ENCODE measurements at places on chromosomes 16 and 17.

DNA sequence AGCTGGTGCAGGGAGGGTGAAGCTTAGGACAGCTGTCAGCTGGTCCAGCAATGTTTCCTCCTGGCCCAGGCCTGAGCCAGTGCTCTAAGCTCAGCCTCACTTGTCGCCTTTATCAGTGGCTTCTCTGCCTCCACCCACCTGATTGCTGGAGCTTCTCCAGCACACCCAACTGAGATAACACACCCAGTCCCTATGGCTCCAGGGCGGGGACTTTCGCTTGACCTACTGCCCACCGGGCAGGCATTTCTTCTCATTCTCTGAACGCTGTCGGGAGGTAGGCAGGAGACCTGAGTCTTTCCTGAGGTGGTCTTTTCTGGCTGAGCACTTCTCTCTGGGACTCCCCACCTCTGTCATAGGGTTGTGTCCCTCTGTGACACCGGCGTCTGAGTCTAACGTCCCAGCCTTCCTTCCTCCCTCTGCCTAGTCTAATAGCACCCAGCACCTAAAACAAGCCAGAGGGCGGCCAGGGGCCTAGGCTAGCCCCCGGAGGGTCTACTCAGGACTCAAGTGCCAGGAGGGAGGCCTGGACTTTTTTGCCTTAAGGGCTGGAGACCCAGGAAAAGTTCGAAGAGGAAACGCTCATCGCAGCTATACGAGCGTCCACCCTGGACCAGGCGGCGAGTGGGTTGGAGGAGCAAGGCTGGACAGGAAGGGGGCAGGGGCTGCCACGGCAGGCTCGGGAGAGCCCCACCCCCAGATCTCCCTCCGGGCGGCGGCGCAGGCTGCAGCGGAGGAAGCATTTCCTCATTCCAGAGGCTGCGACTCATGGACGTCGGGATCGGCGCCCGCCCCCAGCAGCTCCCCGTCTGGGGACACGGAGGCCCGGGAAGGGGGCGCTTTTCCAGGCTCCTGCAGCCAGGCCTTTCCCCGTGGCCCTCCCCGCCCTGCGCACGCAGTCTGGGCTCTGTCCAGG, 756 bp downstream of the TAX1BP3 start:
- no peak for DNase-seq

DNA sequence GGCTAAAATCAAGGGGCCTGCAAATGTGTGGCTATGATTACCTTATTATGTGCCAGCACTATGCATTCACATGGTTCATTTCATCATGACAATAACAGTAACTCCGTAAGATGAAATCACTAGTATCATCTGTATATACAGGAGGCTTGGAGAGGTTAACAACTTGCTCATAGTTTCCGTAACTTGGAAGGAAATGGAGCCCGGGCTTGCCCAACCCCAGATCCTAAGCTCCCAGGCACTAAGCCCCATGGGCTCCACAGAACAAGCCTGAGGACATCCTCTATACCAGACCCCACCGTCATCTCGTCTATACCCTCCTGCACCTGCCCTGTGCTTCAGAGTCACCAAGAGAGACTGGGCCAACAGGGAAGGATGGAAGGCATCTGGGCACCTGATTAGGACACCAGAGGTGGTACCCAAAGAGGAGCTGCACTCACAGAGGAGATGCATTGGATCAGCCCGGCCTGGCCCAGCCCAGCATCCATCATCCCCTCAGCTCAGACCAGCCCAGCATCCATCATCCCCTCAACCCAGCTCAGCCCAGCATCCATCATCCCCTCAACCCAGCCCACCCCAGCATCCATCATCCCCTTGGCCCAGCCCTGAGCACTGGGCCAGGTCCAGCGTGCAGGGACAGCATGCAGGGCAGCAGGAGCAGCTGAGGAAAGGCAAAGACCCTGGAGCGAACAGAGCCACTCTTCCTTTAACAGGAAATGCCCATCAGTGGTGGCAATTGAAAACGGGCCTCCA, 28.5 kb downstream of the NSMCE1 start:
- DNase-seq = no peak

DNA sequence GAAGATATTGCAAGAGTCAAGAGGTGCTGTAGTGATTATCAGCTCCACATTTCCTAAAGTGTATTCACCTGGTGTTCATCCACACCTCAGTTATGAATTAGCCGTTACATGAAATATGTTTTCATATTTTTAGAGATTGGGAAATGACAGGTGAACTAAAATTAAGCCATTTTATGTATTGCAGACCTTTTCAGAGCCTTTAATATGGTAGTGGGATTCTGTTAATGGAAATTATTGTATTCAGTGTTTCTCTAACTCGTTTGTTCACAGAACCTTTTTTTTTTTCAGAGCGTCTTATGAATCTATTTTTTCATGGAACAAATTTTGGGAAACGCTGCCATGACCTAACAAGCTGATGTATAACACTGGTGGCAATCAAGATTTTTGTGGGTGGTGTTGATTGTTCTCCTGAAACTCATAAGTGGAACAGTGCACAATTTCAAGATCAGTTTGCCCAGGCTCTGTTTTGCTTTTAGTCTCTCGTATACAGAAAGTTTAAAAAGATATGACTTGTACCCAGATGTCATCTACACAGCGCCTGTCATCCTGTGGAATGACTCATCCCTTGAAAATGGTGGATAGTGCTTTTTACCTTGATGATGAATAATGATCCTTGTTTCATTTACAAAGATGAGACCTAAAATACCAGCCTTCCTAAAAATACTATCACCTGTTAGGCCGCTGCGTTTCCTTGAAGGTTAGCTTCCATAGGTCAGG, 88.8 kb downstream of the ARHGAP44 start:
- no peak for DNase-seq

DNA sequence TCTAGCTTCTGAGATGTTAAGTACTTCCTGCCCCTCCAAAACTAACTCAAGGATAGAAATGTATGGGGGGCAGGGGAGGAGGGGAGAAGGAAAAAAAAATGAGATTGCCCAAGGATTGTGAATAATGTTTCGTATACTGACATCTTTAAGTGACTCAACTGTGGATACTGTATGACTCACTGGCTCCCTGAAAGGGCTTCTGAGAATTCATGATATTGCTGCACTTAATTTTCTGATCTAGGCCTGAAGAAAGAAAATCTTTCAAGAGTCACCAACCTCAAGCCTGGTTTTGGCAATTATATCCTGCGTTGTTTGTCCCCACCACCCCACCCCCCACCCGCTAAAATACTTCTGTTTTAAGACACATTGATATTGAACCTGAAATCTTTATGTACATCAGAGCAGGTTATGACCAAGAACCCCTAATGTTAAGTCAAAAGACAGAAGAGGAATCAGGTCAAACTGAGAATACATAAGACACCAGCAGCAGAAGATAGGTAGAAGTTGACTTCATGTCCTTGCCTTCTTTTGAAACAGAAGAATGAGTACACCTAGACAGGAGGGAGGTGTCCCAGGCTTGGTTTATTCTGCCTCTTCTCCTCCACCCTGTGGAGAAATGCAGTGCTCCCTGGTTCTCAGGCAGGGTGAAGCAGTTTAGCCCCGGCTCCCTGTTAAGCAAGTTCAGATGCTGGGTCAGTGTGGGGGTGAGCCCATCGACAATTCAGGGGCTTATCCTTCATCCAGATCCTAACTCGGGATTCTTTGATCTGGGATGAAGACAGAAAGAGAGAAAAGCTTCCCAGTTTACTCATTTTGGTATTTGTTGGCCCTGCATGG, 3.3 kb upstream of the FBXL20 start:
- DNase-seq = no peak

GRCh38 chr16:15827709-15828343, 29.0 kb downstream of the MYH11 start:
- no peak for DNase-seq

GRCh38 chr16:27779641-27780164, 229.8 kb downstream of the KATNIP start:
- DNase-seq = no peak

DNA sequence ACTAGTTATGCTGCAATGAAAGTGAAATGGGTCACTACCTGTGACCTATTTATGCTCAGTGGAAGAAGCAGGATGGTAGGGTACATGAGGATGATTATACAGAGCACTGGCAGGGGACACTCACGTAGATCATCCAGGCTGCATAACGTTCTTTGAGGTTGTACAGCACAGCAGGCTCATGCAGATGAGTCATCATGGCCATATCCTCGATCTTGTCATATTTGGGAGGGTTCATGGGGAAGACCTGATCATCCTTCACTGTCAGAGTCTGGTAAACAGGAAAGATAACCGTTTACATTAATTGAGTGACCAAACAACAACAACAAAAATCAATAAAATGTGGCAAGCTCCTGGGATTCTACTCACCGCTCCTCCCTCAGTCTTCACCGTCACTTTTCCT, 2.1 kb downstream of the MYH2 start:
- no peak for DNase-seq

- no peak for DNase-seq
These were observed 199.4 kb downstream of the MAF start for GRCh38 chr16:79401157-79401556.

DNA sequence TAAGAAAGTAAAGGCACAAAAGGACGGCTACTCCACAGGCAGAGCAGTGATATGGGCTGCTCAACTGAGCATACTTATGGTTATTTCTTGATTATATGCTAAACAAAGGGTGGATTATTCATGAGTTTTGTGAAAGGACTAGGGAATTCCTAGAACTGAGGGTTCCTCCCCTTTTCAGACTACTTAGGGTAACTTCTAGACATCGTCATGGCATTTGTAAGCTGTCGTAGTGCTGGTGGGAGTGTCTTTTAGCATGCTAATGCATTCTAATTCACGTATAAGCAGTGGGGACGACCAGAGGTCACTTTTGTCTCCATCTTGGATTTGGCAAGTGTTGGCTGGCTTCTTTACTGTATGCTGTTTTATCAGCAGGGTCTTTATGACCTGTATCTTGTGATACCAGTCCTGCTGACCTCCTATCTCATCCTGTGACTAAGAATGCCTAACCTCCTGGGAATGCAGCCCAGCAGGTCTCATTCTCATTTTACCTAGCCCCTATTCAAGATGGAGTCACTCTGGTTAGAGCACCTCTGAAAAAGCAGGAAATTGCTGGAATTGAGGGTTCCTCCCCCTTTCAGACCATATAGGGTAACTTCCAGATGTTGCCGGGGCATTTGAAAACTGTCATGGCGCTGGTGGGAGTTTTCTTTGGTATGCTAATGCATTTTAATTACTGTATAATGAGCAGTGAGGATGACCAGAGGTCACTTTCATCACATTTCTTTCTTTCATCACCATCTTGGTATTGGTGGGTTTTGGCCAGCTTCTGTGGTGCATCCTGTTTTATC, 388.5 kb downstream of the XYLT1 start:
- no peak for DNase-seq

- DNase-seq = no peak
These were observed 5.4 kb downstream of the ZCCHC14 start for GRCh38 chr16:87487361-87487924.

GRCh38 chr16:12504312-12504711, 299.4 kb downstream of the CPPED1 start:
- DNase-seq = no peak

- DNase-seq = no peak
These were observed 881.3 kb downstream of the CDH11 start for GRCh38 chr16:64240586-64240985.

- peak; percentile 79 for DNase-seq
These were observed 21.7 kb downstream of the ACSF3 start for GRCh38 chr16:89115216-89115861.

GRCh38 chr16:65698791-65699321, 577.0 kb upstream of the CDH11 start:
- no peak for DNase-seq

- no peak for DNase-seq
These were observed 12.8 kb downstream of the CDK3 start for GRCh38 chr17:76013377-76013932.

- no peak for DNase-seq
These were observed 96.2 kb downstream of the RAP1GAP2 start for GRCh38 chr17:2892305-2892971.

DNA sequence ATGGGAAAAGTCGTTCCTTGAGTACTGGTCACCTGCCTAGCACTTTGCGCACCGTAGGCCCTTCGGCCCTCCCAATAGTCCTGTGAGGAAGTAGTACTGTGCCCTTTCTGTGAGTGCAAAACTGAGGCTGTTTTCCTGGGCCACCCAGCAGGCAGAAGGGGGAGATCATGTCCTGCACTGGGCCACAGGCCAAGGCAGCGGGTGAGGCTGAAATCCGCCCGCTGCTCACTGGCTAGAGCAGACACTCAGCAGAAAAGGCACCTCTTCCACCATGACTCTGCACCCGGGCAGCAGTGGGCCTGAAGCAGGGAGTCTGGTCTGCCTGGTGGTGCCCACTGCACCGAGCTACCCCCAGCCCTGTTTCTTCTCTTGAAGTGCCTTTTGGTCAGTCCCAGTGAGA, 20.2 kb downstream of the METTL22 start:
- DNase-seq = no peak

DNA sequence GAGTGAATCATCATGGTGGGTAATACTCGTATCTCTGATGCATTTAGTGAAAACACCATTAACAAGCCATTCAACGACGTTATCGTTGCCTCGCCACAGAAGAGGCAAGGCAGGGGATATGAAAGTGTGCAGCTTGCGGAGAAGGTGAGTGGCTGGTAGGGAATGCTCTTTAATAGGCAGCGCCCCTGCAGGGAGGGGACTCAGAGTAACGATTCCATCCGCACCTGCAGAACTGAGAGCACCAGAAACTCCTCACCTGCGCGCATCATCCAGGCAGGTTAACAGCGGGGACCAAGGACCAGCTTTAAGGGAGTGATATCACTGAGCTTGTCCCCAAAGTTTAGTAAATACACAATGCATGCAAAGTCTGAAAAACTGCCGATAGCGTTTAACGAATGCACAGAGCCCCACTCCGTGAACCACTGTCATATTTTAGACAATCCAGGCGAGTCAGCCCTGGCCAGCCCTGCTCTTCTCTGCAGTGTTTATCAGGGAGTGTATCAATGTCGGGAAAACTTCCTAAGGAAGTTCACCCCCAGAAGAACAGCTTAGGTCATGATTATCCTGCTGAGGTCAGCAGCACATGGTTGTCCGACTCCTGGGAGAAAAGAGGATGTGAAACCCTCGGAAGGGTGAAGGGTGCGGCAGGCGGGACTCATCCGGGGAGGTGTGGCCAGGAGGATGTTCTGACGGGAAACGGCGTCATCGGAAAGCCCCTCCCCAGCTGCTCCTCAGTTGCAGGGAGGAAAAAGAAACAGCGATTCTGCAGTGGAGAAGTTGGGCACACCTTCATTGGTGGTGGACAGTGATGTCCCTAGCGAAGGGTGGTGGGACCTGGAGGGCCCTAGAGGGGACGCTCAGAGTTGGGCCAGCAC, 68.5 kb upstream of the DNAH17 start:
- peak; percentile 25 for DNase-seq

- no peak for DNase-seq
These were observed 75.5 kb downstream of the SOCS1 start for GRCh38 chr16:11180489-11180888.

- no peak for DNase-seq
These were observed 62.4 kb upstream of the MED9 start for GRCh38 chr17:17414341-17414805.

- DNase-seq = no peak
These were observed 144.3 kb downstream of the MAP2K6 start for GRCh38 chr17:69558796-69559195.

- DNase-seq = no peak
These were observed 167.9 kb downstream of the RGS9 start for GRCh38 chr17:65305116-65305515.

- DNase-seq = no peak
These were observed 38.7 kb upstream of the NGFR start for GRCh38 chr17:49456183-49456965.

GRCh38 chr16:12188061-12188934, 211.8 kb downstream of the SNX29 start:
- DNase-seq = no peak

Measured in activated T-cell treated with anti-CD3 and anti-CD28 coated beads for 1 hour (primary cell).